ENCODE measurements at places on chromosomes 1 and 21.

GRCh38 chr21:46214478-46215340 lies 13.9 kb downstream of the LSS start:
- DNase-seq, result no peak

DNA sequence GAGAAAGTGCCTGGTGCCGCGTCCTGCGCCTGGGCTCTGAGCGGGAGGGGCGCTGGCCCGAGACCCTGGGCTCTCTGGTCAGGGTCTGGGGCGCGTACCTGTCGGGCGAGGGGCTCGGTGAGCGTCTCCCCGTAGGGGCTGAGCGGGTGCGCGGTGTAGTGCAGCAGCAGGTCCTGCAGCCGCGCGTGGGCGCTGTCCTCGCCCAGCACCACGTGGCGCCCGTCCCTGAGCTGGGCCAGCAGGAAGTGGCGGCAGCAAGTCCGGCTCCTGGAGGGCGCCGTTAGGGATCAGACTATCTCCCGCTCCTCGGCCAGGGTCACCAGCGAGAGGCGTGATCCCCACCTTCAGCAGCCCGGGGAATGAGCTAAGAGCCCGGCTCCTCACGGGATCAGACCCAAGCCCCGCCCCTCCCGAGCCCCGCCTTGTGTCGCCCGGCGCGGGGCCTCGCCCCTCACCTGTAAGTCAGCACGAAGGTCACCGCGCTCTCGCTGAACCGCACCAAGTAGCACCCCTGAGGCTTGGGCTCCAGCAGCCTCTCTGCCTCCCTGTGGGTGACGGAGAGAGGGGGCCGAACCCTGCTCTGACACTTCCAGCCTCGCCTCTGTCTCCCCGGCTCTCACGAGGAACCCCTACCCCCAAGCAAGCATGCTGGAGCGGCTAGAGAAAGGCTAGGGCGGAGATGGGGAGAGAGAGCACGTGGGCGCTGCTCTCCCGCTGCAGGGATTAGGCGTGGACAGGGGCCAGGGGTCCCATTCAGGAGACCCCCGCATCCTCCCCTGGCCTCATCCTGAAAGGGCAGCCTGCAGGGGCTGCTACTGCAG lies 2.7 kb downstream of the SH2D2A start:
- DNase-seq, result peak; percentile 79

DNA sequence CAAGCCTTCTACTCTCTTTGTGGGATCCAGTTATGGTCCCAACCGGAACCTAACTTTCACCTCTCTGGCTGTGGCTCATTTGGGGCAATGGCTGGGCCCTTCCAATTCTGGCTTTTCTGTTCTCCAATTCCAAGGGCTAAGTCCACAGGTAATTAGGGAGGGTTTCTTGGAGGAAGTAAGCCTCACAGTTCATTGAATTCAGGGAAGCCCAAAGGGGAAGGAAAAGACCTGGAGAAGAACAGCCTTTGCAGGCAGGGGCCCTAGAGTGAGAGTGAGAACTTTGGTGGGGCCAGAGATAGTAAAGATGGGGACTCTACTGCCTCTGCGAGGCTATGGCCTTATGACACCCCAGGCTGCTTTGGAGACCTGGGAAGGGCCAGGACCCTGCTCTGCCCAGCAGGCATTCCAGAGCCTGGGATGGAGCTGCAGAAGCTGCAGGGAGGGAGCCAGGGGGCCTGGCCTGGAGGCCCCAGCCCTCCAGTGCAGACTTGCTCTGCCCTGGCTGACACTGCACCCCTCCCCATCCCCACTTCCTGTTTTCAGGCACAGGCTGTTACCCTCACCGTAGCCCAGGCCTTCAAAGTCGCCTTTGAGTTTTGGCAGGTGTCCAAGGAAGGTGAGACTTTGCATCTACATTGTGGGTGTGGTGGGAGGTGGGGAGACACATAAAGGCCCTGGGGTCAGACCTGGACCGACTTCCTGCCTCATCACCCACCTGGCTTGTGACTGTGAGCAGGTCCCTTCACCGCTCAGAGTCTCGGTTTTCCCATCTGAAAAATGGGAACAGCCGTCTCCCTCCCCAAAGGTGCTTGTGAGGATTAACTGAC lies 18.9 kb downstream of the LDLRAP1 start:
- peak; percentile 38 for DNase-seq

- DNase-seq, result no peak
Observed at GRCh38 chr1:231049121-231049979, 9.3 kb upstream of the FAM89A start.

DNA sequence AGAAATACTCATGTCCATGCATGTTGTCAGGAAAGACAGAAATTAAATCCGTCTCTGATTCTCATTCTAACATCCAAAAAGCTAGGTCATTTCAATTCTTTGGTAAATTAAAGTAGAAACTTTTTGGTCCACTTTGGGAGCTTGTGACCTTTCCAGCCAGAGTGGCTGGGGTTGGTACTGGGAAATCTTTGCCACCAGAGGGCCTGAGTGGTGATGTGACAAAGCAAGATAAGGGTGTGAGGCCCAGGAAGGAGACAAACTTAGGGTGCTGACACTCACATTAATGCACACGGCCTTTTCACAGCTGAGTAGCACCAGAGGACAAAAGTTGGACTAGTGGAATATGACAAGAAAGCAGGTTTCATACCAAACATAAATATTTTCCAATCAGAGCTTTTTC lies 144.3 kb downstream of the DNM3 start:
- no peak for DNase-seq

DNA sequence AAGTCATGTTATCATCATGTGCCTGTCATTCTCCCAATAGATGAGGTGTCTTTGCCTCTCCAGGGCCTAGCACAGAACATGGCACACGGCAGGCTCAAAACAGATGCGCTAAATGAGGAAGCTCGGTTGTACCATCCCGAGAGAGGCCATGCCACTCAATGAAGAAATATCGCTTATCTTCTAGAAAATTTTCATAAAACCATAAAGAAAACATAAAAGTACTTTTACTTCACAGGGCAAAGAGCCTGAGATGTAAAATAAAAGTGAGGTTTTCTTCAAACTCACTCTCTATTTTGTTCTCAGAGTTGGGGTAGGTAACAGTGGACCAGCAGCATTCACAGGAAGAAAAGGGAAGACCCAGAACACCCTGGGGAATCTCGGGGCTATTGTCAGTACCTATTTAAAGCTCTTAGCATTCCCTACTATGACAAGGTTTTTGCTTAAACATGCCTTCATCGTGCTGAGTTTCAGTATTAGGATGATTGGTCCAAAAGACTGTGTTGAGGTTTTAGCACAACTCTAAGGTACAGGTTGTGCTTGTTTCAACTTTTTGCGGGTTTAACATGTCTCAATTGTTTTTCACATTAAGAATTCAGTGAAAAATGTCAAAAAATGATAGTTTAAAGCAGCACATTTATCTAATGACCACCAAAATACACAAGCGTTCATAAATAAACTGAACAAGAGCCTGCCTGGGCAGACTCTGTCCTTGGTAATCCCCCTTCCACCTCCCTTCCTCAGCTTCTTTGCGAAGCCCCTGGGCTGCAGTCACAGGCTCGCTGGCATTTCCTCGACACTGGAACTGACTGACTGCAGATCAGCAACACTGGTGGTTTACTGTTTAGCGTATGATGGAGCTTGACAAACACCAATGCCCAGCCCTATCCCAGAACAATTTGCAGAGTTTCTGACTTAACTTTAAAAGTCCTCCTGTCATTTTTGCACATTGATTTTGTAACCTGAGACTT lies 55.6 kb downstream of the COQ8A start:
- no peak for DNase-seq

DNA sequence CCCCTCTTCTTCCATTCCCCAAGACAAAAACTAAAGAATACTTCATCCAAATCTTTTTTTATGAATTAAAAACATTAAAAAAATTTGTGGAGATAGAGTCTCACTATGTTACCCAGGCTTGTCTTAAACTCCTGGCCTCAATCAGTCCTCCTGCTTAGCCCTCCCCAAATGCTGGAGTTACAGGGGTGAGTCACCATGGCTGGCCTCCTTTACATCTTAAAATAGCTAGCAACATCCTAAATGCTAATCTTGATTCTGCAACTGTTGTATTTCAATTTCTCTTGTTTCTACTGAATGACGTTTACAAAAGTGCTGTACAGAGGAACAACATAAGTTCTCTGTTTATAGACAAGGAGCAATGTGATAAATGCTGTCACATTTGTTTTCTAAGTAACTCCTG lies 483.5 kb downstream of the ADGRL2 start:
- DNase-seq, result no peak

GRCh38 chr1:22691031-22691753 lies 19.4 kb upstream of the EPHB2 start:
- DNase-seq, result no peak

DNA sequence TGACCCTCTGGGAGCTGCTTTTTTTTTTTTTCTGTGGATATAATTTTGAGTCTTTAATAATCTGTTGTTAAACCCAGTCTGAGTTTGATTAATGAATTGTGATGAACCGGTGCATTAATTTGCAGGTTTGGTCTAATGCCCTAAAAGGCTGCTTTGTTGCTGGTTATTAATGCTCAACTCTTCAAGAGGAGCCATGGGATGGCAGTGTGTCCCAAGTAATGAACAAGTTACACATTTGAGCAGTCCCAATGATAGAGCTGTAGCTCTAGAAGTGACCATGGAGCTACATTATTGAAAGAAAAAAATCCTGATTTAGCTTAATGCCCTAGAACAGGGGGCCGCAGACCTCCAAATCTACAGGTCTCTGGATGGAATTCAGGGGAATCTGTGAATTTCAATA lies 53.1 kb downstream of the RWDD3 start:
- DNase-seq, result no peak

Data from stimulated activated CD4-positive, alpha-beta T cell treated with anti-CD3 and anti-CD28 coated beads, Interleukin-12 subunit alpha, Interleukin-12 subunit beta, amount 100 ng/mL, for 24 hours (primary cell).